ENCODE measurements at places on chromosomes 5 and 9.

DNA sequence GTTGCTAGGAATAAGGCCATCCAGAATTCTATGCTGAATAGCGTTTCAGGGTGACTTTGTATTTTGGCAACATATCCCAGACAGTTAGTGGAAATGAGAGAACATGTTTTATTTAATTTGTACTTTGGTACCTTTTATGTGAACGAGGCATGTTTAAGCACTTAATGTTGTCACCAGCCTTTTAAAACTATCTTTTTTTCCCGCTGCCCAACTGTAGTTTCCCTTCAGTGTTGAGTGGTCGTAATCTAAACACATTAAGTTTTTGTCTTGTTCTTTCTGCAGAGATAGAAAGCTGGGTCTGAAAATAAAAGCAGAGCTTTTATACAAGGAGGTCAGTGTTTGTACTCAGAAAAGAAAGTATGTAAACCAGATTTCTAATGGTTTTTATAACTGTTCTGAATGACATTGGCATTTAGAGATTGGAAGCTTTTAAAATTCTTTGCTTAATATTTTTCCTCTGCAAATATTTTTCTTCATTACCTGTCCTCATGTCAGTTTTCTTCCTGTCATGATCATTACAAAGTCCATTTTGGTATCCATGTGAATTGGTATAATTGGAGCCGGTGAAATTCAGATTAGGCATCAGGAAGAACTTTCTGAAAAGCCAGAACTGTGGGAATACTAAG lies 100.7 kb downstream of the ARHGEF28 start:
- DNase-seq, result no peak

DNA sequence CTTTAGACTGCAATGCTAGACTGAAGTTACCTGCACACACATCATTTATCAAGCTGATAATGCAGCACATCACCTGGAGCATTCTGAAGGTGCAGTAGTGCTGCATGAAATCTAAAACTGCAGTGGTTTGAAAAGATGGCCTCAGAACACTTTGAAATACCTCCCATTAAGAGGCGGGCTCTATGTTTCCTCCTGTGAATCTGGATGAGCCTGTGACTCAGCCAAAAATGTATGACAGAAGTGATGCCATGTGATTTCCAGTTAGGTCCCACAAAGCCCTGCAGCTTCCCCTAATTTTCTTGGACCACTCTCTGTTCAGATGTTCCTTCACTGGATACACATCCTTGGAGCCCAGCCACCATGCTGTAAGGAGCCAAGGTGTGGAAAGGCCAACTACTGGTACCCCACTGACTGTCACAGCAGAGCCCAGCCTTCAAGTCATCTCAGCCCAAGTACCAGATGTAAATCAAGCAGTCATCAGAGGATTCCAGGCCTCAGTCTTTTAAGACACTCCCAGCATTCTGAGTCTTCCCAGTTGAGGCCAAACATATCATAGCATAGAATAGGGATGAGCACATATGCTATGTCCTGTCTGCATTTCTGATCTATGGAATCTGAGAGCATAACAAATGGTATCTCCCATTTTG lies 27.2 kb upstream of the DEPDC1B start:
- DNase-seq, result no peak

DNA sequence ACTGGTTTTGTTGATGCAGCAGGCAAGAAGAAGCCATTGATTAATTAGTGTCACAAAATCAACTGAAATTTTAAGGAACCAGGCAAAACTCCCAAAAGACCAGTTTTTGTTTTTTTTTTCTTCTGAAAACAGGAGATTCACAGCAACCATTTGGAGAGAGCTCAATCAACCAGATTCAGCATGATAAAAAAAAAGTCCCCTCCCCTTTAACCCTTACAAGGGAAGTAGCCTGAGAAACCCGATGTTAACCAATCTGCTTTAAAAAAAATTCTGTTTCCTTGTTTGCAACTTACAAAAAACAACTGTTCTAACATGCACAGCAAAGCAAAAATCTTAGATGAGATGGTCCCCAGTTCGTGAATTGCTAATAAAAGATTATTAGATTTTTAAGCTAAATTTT lies 59.7 kb downstream of the HMHB1 start:
- no peak for DNase-seq

DNA sequence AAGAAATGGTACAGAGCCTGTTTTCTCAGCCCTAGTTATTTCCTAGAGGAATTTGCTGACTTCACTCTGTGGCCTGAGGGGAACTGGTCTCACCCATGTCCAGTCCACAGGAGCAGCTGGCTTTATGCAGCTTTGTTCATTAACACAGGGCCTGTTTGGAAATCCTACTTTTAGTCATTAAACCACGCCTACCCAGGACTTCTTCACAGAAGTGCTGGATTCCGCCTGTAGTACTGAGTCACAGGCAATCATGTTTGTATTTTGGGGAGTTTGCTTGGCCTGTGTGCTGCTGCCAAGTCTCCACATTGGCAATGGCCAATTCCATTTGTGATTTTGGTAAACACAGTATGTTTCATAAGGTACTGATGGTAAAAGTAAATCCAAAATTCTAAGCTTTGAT lies 52.8 kb downstream of the CTNND2 start:
- no peak for DNase-seq

- DNase-seq, result no peak
Measured at GRCh38 chr5:141870228-141870627, 8.0 kb downstream of the PCDH1 start.

- no peak for DNase-seq
Measured at GRCh38 chr5:17190242-17190778, 27.1 kb upstream of the BASP1 start.

GRCh38 chr9:121160025-121160424 lies 41.6 kb downstream of the RAB14 start:
- DNase-seq, result no peak

- DNase-seq, result no peak
Measured at GRCh38 chr9:134772331-134772730, 108.3 kb upstream of the FCN2 start.

DNA sequence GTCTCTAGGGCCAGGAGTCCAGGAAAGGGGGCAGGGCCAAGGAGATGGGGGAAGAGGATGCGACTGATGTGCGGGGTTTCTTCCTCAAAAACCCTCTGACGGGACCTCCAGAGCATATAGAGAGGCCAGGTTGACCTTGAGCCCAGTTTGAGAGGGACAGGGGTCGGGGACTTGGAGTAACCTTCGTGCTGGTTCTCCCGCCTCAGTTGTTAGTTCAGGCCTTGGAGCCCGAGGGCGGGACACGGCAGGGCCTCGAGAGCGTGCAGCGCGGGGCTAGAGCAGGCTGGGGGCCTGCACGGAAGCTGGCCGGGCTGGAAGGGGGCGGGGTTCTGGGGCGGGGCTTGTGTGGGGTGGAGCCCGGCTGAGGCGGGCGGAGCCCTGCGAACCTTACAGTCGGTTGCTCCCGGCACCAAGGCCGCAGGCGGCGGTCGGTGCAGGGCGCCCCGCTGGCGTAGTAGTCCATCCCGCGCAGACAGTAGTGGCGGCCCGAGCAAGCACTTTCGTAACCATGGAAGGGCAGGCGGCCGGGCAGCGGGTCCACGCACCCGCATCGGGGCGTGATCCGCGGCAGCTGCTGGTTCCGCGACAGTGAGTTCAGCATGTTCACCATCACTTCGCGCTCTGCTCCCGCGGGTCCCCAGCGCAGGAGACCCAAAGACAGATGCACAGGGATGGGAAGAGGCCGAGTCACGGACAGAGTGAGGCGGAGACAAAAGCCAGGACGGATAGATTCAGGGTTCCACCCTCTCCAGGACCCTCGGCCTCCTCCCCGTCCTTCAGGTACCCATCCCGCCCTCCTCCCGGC lies 4.0 kb upstream of the MYORG start:
- no peak for DNase-seq

GRCh38 chr9:61673664-61674381 lies 484.0 kb downstream of the SPATA31A7 start:
- no peak for DNase-seq

DNA sequence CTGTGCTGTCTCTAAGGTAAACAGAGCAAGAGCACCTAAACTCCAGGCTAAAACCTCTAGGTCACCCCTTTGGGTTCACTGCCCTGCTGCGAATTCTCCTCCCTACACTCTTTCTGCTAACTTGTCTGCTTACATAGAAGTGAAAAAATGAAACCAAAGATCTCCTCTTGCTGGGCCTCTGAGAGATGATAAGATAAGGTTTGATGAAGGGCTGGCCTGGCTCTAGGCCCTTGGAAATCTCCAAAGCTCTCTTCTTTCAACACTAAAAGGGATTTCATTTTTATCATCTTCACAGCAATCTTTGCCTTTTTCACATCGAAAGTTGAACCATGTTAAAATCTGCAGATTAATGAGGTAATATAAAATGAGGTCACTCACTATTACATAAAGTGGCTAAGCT lies 450.8 kb upstream of the TLE4 start:
- no peak for DNase-seq

GRCh38 chr9:75200892-75201470 lies 112.7 kb downstream of the OSTF1 start:
- no peak for DNase-seq

DNA sequence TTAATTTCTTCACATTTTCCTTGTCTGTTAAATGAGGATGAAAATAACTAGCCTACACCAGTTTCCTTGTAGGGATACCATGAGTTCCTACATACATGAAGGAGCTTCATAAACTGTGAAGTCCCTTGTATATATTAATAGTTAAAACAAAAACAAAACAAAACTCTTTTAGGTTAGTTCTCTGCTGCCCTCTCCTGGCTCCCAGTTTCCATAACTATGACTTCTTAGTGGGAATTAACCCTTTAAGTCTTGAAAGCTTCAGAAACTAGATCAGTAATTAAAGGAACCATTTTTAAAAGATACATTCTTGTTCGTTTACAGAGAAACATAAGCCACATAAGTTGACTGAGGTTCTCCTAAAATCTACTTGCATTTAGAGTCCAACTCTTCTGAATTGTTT lies 500.0 kb upstream of the C9orf72 start:
- DNase-seq, result peak; percentile 10

GRCh38 chr5:141714542-141715310 lies 32.7 kb upstream of the ARAP3 start:
- no peak for DNase-seq

DNA sequence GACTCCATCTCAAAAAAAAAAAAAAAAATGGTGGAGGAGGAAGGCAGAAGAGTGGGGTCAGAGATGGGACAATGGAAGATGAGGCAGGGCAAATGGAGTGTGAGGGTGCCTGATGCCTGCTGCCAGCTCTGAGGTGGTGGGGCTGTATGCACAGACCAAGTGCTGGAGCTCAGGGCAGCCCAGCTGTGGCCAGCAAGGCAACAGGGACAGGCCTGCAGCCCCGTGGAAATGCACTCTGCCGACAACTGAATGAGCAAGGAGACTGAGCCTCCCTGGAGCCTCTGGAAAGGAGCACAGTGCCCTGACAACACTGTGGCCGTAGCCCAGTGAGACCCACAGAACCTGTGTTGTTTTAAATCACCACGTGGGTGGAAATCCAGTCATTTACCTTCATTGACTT lies 22.9 kb upstream of the SMIM32 start:
- DNase-seq, result no peak

DNA sequence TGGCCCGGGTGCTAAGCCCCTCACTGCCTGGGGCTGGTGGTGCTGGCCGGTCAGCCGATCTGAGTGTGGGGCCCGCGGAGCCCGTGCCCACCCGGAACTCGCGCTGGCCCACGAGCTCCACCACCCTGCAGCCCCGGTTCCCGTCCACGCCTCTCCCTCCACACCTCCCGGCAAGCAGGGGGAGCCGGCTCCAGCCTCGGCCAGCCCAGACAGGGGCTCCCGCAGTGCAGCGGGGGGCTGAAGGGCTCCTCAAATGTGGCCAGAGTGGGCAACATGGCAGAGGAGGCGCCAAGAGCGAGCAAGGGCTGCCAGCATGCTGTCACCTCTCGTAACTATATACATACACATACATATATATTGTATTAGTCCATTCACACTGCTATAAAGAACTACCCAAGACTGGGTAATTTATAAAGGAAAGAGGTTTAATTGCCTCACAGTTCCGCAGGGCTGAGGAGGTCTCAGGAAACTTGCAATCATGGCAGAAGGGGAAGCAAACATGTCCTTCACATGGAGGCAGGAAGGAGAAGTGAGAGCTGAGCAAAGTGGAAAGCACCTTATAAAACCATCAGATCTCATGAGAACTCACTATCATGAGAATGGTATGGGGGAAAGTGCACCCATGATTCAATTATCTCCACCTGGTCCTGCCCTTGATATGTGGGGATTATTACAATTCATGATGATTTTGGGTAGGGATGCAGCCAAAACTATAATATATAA lies 56.8 kb downstream of the LIX1 start:
- DNase-seq, result no peak

DNA sequence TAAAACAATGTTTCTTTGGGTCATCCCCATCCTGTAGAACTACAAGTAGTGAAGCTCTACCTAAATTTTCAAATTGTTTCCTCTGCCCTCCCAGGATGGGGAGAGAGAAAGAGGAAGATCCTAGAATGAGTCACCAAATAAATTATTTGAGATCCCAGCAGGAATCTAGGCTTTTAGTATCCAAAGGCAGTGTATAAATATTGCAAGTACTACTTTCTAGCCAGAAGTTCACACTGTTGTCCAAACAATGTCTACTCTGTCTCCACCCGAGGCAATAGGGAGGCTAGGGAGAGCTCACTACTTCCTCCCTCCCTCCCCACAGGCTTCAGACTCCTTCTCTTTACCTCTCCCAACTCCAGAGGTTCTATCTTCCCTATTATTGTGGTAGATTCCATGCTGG lies 362.8 kb downstream of the MRPS30 start:
- DNase-seq, result no peak

- DNase-seq, result no peak
Measured at GRCh38 chr5:75433814-75434506, 77.5 kb downstream of the CERT1 start.

DNA sequence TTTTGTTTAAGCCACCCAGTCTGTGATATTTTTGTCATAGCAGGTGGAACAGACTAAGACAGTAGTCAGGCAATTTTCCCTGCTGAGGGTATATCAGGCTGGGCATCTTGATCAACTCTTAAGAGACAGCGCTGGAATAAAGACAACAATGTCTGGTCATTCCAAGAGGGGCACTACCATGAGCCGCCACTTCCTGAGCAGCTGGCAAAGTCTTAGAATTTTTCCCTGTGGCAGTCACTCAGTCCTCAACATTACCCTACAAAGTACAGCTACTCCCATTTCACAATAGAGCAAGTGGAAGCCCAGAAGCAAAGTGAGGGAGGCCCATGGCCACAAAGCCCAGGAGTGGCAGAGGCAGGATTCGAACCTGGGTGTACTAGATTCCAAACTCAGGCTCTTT lies 74.8 kb downstream of the SH3PXD2B start:
- DNase-seq, result no peak

DNA sequence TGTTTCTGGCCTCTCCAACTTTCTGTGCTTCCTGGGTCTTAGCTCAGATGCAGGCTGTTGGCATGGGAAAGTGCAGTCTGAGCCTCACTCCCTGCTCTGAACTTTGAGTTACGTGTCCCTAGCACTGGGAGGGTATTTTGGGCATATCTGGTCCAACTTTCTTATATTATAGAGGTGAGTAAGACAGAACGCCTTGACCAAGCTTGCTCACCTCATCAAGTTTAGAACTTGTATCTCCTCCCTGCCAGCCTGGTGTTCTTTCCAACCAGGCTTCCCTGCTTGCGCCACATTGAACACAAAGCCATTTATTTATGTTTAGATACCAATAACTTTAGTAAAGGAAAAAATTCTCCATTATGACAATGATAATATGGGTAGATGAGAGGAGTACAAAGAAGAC lies 33.2 kb downstream of the TNC start:
- no peak for DNase-seq

GRCh38 chr5:128403333-128403732 lies 134.7 kb downstream of the FBN2 start:
- no peak for DNase-seq

Measured in kidney epithelial cell (primary cell).